ENCODE measurements at places on chromosomes 4 and X.

- no peak for DNase-seq
Observed at GRCh38 chrX:110036162-110037033, 33.5 kb downstream of the TMEM164 start.

DNA sequence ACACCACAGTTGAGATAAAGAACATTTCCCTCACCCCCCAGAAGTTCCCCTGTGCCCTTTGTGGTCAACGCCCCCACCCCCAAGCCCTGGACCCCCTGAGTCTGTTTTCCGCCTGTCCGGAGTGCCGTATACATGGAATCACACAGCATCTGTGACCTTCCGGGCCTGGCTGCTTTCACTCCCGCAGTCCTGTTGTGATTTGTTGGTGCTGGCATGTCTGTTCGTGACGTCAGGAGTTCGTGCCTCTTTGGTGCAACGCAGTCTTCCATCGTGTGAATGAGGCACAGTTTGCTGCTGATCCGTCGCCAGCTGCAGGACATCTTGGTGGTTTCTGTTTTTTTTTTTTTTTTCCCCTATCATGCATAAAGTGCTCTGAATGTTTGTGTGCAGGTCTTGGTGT, 62.1 kb downstream of the PSAPL1 start:
- no peak for DNase-seq

- DNase-seq: no peak
Observed at GRCh38 chrX:109656774-109657173, 31.8 kb upstream of the KCNE5 start.

- DNase-seq: no peak
Observed at GRCh38 chr4:158996669-158997074, 106.2 kb upstream of the RAPGEF2 start.

GRCh38 chr4:3122081-3122563, 47.6 kb downstream of the HTT start:
- DNase-seq: no peak

DNA sequence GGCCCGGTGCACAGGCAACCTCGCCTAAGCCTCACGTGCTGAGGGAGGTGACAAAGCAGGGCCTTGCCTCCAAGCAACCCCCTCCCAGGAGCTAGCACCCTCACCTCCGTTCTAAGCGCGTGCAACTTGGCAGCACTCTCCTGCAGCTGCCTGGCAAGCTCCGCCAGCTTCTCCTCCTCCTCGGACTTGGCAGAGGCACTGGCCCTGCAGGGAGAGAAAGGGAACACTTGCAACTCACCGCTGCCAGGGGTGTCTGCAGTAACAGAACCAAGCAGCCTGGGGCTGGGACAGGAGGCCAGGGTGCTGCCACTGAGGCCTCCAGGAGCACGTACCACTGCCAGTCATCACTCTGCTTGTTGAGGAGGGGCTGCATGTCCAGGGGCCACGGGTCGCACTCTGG, 10.3 kb upstream of the TREX2 start:
- no peak for DNase-seq

- DNase-seq: no peak
Observed at GRCh38 chrX:118975831-118976598, 1.6 kb downstream of the LONRF3 start.

GRCh38 chrX:112877771-112878173, 37.1 kb upstream of the AMOT start:
- DNase-seq: no peak

DNA sequence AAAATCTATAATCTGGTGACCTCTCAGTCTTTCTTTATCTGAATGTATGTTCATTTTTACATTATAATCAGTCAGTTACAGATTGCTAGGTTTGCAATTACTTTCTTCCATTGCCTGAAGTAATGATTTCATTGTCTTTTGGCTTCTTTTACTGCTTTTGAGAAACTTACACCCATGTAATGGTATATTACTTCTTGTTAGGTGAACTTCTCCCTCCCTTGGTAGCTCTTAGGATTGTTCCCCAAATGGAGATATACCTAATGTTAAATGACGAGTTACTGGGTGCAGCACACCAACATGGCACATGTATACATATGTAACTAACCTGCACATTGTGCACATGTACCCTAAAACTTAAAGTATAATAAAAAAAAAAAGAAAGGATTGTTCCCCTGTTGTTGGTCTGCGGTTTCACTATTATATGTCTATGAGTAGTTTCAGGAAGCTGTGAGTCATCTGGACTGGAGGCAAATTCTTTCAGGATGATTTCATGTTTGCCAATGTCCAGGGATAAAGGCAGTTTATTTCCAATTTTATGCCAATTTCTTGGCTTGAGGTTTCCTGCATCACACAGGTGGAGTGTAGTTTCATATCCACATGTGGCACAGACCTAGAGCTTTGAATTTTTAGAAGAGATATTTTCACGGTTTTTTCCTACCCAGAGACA, 21.8 kb downstream of the SPANXC start:
- DNase-seq: no peak

DNA sequence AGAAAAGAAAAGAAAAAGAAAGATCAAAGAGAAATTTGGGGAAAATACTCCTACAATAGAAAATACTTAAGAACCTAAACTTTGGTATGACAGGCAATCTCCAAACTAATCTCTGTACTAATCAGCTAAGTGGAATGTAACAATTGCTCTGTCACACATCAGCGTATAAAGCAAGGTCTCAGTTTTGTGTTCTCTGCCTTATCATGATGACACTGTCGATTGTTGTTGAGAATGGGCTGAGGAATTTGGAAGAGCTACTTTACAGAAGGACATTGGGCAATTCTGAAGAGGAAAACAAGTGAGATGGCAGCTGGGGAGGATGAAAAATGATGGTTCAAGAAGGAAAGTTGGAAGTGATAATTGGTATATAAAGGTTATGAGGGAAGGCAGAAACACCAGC, 486.0 kb upstream of the HTR2C start:
- DNase-seq: no peak
